ENCODE measurements at places on chromosomes 2 and 18.
A peak's percentile ranks its signal among the peaks of the same experiment; 100 is the strongest.

- peak; percentile 81 for DNase-seq
Measured at GRCh38 chr2:171416009-171416926, 17.5 kb downstream of the METTL8 start.

DNA sequence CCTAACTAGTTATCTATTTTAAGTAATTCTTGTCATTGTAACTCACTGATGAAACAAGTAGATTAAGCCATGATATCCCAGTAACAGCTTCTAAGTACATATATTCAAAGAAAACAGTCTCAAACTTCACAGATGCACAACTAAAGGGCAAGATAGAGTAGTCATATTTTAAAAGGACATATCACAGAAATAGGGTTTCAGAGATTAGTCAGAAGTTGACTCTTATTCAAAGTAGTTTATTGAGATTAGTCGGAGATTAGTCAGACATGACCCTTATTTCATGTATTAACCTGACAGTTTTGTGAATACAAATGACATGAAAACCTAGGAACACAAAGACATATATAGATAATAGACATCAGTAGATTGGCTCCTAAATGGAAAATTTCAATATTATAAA lies 15.9 kb upstream of the CHAC2 start:
- DNase-seq, result no peak

GRCh38 chr2:136101042-136101441 lies 16.9 kb downstream of the CXCR4 start:
- DNase-seq, result no peak

DNA sequence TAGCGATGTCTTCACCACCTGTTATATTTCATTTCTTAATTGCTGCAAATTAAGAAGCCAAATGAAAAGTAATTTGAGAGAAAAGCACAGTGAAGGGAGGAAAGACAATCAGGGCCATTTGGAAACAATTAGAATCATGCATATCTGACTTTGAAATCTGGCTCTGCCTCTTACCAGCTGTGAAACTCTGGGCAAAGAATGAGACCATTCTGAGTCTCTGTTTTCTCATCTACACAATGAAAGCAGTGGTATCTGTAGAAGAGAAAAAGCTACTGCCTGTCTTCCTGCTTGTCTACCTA lies 334.5 kb upstream of the CYRIA start:
- DNase-seq, result no peak

- no peak for DNase-seq
Measured at GRCh38 chr2:160592401-160592800, 98.8 kb upstream of the RBMS1 start.

Measured in CD4-positive, alpha-beta T cell treated with Interleukin-6 at 100 ng/mL for 8 hours (primary cell).